ENCODE measurements at places on chromosomes 5 and 9.

DNA sequence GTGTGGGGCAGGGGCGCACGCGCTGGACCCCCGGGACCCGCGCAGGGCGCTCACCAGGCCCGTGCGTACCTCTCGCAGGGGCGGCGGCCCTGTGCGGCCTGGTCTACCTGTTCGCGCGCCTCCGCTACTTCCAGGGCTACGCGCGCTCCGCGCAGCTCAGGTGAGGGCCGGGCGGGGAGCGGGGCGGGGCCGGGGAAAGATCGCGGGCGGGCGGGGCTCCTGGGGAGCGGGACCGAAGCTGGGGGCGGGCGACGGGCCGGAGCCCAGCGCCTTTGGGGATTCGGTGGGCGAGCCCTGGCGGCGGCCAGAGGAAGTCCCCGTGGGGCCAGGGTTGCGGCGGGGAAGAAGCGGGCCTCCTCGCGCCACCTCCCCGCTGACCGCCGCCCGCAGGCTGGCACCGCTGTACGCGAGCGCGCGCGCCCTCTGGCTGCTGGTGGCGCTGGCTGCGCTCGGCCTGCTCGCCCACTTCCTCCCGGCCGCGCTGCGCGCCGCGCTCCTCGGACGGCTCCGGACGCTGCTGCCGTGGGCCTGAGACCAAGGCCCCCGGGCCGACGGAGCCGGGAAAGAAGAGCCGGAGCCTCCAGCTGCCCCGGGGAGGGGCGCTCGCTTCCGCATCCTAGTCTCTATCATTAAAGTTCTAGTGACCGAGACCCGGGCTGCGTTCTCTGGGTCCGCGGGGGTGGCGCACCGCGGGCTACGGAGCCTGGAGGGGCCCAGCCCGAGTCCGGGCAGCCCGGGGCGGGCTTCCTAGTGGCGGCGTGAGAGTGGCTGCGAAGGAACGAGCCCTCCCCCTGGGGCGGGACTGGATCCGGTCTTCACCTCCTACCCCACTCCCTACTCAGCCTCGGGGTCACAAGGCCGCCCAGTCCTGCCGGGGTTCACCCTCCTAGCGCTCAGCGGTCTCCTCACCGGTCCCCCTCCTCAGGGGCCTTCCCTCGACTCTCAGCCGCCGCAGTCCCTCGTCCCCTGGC lies 2.4 kb downstream of the LTC4S start:
- peak; percentile 83 for DNase-seq

GRCh38 chr5:23169660-23170416 lies 316.7 kb upstream of the CDH12 start:
- DNase-seq: no peak

- DNase-seq: no peak
Measured at GRCh38 chr9:3403315-3403714, 122.5 kb downstream of the RFX3 start.

DNA sequence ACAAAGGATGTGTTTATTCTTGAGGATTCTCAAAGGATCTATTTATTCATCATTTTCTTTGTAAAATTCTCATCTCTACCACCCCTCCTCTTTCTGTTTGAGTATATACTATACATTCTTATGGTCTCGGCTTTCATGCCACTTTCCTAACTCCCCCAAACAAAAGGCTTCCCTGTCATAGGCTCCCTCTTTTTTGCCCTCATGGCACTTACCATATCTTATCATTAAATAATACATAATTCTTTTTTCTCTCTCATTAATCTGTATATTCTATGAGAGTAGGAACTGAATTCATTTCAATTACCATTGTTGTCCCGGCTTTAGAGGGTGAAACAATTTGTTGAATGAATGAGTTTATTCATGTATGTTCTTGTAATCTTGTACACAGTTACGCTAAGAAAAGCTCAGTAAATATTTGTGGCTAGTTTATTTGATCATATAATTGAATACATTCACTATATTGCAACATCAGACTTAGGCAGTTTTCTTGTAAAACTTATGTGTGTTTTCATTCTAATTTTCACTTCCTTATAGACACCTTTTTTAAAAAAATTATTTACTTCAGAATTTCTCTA lies 254.6 kb downstream of the EDIL3 start:
- no peak for DNase-seq

GRCh38 chr5:81756016-81756415 lies 5.1 kb upstream of the SSBP2 start:
- peak; percentile 60 for DNase-seq

DNA sequence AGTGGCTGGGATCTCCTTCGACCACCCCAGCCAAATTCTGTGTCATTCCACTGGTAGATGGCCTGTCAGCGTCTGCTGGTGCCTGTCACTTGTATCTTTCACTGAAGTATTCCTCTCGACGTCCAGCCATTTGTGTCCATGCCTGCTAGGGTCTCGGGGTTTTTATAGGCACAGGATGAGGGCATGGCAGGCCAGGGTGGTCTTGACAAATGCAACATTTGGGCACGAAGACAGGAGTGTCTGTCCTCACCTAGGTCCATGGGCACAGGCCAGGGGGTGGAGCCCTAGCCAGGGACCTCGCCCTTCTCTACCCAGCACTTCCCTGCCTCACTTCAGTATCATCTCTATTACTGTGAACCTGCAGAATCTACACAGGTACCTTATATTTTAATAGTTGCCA lies 2223.9 kb upstream of the ACO1 start:
- DNase-seq: no peak

DNA sequence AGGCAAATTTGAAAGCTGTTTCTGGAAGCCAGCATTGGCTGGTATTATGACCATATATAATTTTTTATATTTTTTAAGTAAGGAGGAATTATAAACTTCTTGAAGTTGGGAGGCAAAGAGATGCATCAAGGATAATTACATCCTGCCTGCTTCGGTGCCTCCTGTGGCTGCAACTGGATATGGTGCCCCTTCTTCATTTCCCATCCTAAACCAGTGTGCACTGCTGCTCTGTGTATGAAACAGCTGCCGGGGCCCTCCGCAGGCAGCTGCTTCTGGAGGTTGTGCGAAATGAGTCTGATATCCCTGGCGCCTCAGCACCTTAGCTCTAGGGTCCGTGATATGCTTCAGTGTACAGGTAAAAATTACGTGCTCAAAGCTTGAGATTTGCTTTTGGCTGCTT lies 304.2 kb downstream of the ENC1 start:
- no peak for DNase-seq

GRCh38 chr5:32678472-32678871 lies 32.6 kb upstream of the NPR3 start:
- DNase-seq: no peak

GRCh38 chr9:122051351-122052321 lies 41.5 kb downstream of the TTLL11 start:
- no peak for DNase-seq

GRCh38 chr5:67488885-67489284 lies 292.3 kb upstream of the CD180 start:
- no peak for DNase-seq

GRCh38 chr5:138177941-138178515 lies 402 bp downstream of the BRD8 start:
- DNase-seq: peak; percentile 33

GRCh38 chr5:40428126-40428525 lies 251.6 kb upstream of the PTGER4 start:
- peak; percentile 77 for DNase-seq

- DNase-seq: peak; percentile 13
Measured at GRCh38 chr9:69314547-69314946, 10.5 kb upstream of the ENTREP1 start.
